ENCODE measurements at places on chromosomes 7 and 10.
A peak's percentile ranks its signal among the peaks of the same experiment; 100 is the strongest.

GRCh38 chr7:40186586-40186985 lies 51.8 kb downstream of the SUGCT start:
- DNase-seq: no peak

DNA sequence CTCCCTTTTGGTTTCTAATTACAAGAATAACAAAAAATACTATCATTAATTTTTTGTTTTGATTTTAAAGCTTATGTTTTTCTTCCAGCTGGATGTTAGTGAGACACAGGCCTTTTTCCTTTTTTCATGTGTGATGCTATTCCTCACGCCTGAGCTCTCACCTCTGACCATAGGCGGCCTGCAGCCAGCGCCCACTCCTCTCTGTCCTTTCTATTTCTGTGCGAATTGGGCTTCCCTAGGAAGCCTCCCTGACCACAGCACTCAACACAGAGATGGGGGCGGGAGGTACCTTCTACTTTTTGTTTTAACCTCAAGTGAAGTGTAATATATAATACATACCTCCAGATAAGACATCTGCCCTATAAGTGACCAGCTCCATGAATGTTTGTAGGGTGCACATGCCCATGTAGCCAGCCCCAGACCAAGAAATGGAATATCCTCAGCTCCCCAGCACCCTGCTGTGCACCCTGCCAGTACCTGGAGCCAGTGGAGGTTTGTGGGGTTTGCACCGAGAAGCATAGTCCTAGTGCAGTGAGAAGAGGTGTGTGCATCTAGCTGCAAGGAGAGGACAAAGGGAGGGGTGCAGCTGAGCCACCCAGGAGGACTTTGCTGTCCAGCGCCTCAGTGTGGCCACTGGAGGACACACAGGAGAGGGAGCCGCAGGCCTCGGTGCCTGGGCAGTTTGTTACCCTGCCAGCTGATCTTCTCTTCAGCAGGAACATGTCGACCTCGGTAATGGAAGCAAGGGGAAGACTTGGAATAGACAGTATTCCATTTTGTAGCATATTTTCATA lies 38.5 kb downstream of the BNIP3 start:
- peak; percentile 23 for DNase-seq

- peak; percentile 76 for DNase-seq
These were observed 45.0 kb downstream of the ZCCHC24 start for GRCh38 chr10:79400146-79401004.

DNA sequence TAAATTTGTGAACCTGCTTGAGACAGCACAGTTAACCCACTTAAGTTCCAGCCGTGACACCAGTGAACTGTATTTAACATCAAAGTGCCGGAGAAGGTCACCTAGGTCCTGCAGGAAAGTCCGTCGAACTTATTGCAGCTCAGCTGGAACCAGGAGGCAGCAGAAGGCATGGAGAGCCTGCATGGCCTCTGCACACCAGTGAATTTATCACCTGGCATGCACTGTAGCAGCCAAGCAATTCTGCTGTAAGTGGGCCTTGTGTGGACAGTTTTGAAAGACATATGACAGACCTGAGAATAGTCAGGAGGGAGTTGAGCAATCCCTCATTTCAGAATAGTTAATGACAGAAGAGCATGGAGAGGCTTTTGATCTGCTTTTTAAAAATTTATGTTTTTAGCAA lies 108.8 kb downstream of the PLXDC2 start:
- no peak for DNase-seq

DNA sequence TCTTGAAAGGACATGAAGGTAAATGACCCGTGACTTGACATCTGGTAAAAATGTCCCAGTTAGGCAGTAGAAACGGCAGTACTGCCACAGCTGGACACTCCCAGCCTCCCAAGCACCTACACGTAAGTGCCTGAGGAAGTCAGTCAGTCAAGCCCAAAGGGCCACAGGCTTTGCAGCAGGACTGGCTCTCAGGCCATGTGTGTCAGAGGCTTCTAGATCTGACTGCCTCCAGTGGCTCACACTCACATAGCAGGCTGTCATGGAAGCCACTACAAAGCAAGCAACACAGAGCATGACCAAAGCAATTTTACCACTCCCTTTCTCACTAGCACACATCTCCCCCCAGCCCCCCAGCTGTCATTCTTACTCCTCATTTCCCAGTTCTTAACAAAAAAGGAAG lies 17.8 kb upstream of the CCNJ start:
- no peak for DNase-seq

- no peak for DNase-seq
These were observed 1.6 kb upstream of the SAMD9 start for GRCh38 chr7:93119191-93119905.

All from activated CD4-positive, alpha-beta T cell treated with anti-CD3 and anti-CD28 coated beads, Interleukin-2, amount 50 U/mL, for 48 hours (primary cell).